ENCODE measurements at places on chromosomes 6 and 20.

- no peak for DNase-seq
These were observed 288.2 kb downstream of the GJA1 start for GRCh38 chr6:121723623-121724022.

DNA sequence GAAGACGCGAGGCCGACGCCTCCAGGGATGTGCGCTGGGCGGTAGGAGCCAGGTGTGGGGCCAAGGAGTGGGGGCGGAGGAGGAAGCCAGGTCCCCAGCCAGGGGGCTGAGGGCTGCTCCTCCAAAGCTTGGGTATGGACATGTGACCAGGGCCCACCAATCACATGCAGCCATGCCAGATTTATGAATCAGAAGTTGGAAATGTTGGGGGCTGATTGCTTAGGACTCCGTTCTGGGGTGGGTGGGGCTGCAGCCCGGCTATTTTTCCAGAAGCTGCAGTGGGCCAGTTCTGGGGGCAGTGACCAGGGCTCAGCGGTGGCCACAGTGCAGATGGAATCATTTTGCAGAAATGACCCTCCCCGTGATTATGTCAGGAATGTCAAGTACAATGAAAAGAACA lies 96.0 kb downstream of the CEBPB start:
- peak; percentile 70 for DNase-seq

DNA sequence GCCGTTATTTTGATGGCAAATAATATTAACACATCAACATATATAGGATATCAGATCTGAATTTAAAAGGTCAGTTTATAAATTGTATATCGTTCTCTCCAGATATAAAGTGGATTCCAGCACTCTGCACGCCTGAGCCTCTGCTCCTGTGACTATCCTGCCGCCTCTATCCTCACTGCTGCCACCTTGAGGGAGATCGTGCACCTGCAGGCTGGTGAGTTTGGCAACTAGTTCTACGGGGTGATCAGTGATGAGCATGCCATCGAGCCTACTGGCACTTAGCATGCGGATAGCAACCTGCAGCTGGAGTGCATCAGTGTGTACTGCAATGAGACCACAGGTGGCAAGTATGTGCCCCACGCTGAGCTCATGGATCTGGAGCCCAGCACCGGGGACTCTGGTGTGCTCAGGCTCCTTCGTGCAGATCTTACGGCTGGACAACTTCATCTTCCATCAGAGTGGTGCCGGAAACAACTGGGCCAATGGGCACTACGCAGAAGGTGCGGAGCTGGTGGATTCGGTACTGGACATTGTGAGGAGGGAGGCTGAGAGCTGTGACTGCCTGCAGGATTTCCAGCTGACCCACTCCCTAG lies 84.9 kb downstream of the FBXO5 start:
- peak; percentile 1 for DNase-seq

DNA sequence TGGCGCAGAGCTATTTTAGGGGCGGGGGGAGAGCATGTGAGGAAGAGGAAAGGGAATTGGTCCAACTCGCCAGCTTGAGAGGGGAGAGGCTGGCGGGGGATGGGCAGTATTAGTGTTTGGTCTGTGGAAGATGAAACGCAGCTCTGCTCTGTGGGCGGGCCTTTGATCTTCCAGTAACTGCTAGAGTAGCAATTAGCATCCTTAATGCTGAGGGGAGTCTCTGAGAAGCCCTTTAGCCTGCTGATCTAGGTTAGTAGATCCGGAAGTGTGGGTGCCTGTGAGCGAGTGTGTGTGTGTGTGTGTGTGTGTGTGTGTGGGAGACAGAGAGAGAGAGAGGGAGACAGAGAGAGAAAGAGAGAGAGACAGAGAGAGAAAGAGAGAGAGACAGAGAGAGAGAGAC lies 117.2 kb upstream of the BACH2 start:
- no peak for DNase-seq

GRCh38 chr6:16733085-16733484 lies 28.2 kb downstream of the ATXN1 start:
- DNase-seq, result no peak

GRCh38 chr6:84052883-84053241 lies 19.3 kb downstream of the MRAP2 start:
- DNase-seq, result no peak

DNA sequence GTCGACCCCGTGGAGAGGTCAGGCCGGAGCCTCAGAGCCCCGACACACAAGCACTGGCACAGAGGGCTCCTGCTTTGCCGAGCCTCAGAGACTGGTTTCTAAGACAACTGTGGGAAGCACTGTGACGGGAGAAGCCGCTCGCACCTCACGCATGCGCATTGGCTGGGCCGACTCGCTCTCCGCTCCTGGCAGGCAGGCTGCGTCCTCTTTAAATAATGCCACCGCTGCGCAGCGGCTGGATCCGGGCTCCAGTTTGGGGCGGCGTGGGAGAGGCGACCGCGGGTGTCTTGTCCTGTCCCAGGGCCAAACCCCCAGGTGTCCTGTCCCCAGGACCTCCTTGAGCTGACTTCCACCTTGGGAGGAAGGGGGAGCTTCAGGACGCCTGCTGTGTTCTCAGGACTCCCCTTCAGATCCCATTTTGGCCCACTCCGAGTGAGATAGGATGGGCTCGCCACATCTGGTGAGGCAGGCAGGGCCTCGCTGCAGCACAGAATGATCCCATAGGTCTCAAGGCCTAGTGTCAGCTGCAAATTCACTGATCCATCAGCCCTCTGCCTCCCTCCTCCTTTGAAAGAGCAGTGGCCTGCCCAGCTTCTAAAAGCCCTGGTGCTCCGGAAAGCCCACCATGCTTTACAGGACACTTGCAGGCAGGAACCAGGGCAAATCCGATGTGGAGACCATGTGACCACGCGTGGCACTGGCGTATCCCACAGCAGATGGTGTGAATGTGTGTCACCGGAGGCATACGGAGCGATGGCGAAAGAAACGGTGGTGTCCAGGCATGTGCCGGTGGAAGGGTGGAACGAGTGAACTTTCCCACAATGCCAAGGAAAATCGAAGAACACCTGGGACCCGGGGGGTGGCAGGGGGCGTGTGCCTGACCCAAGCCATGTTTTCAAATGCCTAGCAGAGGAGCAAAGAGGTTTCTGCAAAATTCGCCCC lies 169.3 kb upstream of the ZNF337 start:
- no peak for DNase-seq

DNA sequence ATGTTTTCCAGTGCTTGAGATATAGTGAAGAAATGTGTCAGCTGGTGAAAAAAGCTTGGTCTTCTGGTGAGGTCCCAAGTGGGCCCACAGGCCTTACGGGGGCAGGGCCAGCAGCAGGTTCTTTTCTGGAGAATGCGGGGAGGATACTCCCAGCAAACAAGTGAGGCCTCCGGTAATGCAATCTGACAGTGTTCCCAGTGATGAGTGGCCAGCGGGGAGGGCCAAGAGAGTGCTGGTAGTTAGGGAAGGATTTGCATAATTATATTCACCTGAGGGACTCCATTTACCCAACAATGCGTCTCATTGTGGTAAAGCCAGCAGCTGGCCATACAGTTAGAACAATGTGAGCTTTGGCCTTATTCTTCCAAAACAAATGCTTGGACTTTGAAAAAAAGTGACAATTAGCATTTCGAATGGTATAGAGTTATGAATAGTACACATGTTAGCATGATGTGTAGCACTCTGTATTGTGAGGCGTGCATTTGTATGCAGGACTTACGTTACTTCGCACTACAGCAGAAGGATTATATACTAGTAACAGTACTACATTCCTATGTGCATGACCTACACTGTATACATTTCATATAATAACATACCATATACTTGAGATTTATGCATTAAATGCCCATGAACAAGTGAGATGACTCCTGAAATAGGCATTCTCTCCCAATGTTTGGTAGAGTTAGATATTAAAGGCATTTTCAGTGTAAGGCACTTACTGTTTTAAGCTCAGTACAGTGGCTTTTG lies 69.8 kb downstream of the MYB start:
- no peak for DNase-seq

GRCh38 chr6:116426551-116426950 lies 34.6 kb upstream of the CALHM6 start:
- no peak for DNase-seq

GRCh38 chr6:53944091-53944490 lies 149.3 kb downstream of the LRRC1 start:
- DNase-seq, result no peak

DNA sequence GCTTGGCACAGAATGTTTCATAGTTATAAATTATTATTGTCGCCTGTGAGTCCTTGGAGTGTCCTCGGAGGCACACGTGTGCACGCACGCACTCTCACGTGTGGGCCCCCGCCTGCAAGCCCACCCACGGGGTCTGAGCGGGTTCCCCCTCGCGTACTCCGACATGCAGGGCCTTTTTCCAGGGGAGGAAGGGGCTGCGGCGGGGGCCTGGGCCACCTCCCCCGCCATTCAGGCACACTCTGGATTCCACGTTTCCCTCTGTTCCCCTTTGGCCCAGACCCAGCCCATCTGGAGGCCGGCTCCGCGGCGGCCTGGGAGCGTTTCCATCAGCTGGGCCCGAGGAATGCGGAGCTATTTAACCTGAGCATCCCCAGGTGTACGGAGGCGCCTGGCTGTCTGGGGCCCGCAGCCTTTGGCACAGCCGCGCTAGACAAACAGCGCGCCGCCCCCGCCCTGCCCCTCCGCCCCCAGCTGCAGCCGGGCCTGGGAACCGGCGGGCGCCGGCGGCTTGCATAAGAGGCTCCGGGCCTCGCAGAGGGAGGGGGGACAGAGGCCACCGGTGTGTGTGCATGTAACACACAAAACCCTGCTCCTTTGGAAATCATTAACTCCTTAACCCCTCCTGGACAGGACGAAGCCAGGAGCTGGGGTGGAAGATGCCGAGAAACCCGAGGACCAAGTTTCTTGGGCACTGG lies 3.3 kb downstream of the ID1 start:
- DNase-seq, result no peak

DNA sequence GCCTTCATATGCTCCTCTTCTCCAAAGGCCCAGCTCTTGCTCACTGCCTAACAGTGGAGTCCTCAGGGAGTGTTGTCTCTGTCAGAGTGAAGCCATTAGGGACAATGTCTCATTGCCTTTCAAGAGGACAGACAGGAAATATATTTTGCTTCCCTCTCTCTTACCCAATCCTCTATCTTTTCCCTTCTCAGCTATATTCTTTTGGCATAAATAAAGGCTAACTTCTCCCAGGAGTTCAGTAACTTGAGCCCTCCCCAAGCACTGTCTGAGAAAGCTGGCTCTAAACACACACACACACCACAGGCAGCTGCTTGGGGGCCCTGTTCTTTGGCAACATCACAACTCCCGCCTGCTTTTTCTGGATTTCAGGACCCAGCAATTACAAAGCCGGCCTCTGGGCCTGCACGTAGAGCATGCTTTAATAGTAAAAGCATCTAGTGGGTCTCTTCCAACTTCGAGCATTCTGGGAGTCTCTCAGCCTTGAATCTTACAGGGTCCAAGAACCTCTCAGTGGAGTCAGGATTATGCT lies 34.7 kb upstream of the LAMA4 start:
- DNase-seq, result peak; percentile 91

DNA sequence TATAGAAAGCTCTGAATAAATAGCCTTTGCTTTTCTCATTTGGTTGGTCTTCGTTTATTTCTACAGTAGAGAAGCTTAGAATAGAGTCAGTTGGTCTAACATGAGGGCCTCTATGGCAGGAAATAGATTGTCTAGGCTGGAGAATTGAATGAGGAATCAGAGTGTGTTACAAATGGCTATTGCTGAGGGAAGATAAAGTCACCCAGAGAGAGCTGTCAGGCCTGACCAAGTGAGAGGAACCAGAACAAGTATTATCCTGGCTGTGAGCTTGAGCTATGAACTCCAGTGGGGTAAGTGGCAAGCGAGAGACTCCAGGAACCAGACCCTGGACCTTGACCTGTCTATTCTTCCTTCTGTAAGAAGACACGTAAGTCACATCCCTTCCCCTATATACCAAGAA lies 353.1 kb downstream of the CD83 start:
- no peak for DNase-seq

- DNase-seq, result no peak
These were observed 5.5 kb upstream of the FLRT3 start for GRCh38 chr20:14342918-14343317.

- no peak for DNase-seq
These were observed 4.8 kb downstream of the CST3 start for GRCh38 chr20:23632711-23633573.

- no peak for DNase-seq
These were observed 43.0 kb upstream of the PTPN1 start for GRCh38 chr20:50467174-50467573.

DNA sequence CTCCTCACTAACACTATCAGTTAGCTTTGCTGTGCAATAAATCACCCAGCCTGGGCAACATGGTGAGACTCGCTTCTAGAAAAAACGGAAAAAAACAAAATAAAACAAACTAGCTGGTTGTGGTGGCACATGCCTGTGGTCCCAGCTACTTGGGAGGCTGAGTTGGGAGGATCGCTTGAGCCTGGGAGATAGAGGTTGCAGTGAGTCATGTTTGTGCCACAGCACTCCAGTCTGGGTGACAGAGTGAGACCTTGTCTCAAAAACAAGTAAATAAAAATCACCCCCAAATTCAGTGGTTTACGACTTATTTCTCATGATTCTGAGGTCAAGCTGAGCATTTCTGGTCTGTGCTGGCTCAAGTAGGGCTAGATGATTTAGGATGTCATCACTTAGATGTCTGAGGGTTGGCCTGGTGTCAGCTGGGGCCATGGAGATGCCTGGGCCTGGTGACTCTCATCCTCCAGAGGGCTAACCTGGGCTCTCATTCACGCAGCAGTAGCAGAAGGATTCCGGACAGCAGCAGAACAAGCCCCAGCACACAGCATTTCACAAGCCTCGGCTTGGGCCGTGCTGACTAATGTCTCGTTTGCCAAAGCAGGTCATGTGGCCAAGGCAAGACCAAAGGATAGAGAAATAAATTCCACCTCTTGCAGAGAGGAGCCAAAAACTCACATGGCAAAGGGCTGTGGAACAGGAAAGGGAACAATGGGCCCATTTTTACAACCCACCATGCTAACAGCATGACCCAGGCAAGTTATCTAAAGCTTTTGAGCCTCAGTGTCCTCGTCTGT lies 32.5 kb downstream of the MGME1 start:
- DNase-seq, result peak; percentile 20

GRCh38 chr6:15825332-15825930 lies 162.6 kb upstream of the DTNBP1 start:
- DNase-seq, result no peak

DNA sequence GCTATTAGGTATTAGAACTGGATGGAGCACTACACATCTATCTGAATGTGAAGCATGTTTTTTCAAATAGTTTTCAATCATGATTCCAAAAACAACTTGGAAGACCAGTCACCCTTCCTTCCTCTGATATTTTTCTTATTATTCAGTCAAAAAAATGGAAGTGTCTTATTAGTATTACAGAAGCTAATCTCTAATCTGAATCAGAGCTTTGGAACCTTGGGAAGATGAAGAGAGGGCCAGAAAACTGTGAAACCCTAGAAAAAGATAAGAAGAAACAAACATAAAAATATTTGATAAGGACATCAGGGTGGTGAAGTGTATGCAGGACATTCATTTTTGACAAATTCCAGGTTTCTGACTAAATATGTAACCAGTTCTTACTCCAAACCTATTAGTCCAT lies 166.3 kb upstream of the PRSS16 start:
- DNase-seq, result no peak

DNA sequence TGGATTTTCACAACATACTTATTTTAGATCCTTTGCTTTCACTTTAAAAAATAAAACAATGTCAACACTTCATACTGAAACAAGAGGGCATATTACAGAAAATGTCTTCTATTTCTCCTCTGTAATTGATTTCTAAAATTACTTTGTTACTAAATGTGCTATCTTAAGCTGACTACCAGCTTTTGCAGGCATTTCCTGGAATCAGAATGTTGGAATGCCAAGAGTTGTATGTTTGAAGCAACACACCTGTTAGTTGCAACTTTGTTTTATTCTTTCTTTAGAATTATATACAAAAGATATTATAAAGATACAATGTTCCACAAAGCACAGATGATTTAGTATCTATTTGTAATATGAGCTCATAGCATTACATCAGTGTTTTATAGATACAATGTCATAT lies 62.5 kb upstream of the TMEM170B start:
- no peak for DNase-seq
